ENCODE measurements at places on chromosomes 12 and 14. TPM values are rescaled to one million over a fixed set of nuclear protein-coding genes. Genes with fewer than 3 reads are reported as not detected.
A peak's percentile ranks its signal among the peaks of the same experiment; 100 is the strongest.

DNA sequence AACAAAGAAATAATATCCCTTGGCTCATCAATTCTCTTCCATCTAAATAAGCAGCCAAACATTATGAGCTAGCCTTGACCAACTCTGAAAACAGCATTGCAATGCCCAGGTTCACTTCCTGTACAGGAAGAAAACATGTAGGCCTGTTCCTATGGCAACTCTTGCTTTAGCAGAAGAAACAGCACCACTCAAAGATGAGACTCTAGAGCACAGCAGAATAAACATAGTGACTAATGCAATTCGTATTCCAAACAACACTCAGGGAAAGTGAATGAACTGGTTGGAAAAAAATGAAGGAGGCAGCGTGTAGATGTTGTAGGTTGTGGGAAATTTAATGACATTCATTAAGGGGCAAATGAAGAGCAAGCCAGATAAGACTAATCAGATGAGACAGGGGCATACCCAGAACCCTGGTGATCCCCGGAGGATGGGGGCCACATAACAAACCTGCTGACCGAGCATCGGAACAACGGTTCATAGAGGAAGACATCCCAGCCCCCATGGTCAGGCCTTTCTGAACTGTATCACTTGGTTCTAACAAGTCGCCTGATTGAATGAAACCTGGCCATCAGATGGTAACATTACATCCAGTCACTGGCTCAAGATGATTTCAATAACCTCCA is 9.0 kb downstream of the ARHGDIB start:
- peak overlapping the region; percentile 78 for H3K27ac ChIP-seq
- peak overlapping the region; percentile 18 for H3K4me3 ChIP-seq
- peak; percentile 40 for DNase-seq

The PAPLN gene
- 4.4 TPM for total RNA-seq

GRCh38 chr12:91380631-91381030 is 198.0 kb upstream of the DCN start:
- H3K4me3 ChIP-seq, result peak overlapping the region; percentile 52
- no peak for DNase-seq
- H3K36me3 ChIP-seq, result no peaks in the 10 kb centered on the region
- no peaks in the 10 kb centered on the region for H3K4me1 ChIP-seq

DNA sequence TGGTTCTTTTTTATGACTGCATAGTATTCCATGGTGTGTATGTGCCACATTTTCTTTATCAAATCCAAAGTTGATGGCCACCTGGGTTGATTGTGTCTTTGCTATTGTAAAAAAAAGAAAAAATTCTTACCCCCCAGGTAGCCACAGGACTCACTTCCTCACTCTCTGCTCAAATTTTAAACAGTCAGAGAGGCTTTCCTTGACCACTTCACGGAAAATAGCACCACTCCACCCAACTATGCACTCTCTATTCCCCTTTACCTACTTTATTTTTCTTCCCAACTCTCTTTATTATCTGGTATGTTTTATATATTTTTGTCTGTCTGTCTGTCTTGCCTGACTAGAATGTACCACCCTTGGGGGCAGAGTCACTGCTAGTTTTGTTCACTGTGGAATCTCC is 205.3 kb downstream of the BTG1 start:
- no peaks in the 10 kb centered on the region for H3K36me3 ChIP-seq
- no peaks in the 10 kb centered on the region for H3K4me1 ChIP-seq
- no peak overlapping the region for H3K27ac ChIP-seq
- DNase-seq, result no peak
- H3K27me3 ChIP-seq, result no peaks in the 10 kb centered on the region
- no peak overlapping the region for H3K4me3 ChIP-seq

GRCh38 chr12:51922146-51922545 is 14.8 kb downstream of the ACVRL1 start:
- no peak overlapping the region for H3K4me3 ChIP-seq
- no peak for DNase-seq
- no peaks in the 10 kb centered on the region for H3K36me3 ChIP-seq
- peaks cover 61% of the 10 kb centered on the region for H3K4me1 ChIP-seq
- no peaks in the 10 kb centered on the region for H3K27me3 ChIP-seq

GRCh38 chr12:98745578-98746391 is 100.7 kb downstream of the APAF1 start:
- H3K4me3 ChIP-seq, result peak overlapping the region; percentile 39
- no peaks in the 10 kb centered on the region for H3K4me1 ChIP-seq
- no peak for DNase-seq
- peaks cover 21% of the 10 kb centered on the region for H3K27me3 ChIP-seq
- H3K27ac ChIP-seq, result no peak overlapping the region

The ANO4 gene
- total RNA-seq, result not detected

DNA sequence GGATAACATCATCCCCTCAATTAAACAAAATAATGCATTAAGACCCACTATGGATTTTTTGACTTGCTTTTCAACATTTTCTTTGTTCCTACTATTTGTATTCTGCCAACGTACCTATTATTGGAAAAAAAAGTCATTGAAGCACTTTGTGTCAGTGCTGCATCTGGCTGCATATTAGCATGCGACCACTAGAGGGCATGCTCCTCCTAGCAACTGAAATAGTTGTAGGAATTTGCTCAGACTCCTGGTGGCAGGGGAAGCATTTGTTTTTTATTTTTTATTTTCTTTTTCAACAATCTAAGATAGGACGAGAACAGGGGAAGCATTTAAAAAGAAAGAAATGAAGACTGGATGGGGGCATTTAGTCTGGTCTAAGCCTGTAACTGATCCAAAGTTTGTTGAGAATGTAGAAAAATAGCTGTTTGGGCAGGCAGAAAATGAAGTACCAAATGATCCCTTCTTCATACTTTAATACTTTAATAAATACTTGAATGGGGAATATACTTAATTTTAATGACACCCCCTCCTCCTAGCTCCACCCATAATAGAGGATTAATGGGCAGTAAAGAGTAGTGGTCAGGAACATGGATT is 14.5 kb upstream of the CLEC4A start:
- H3K4me1 ChIP-seq, result peaks cover 4% of the 10 kb centered on the region
- H3K27ac ChIP-seq, result no peak overlapping the region
- H3K4me3 ChIP-seq, result no peak overlapping the region
- H3K27me3 ChIP-seq, result no peaks in the 10 kb centered on the region
- peaks cover 11% of the 10 kb centered on the region for H3K36me3 ChIP-seq

DNA sequence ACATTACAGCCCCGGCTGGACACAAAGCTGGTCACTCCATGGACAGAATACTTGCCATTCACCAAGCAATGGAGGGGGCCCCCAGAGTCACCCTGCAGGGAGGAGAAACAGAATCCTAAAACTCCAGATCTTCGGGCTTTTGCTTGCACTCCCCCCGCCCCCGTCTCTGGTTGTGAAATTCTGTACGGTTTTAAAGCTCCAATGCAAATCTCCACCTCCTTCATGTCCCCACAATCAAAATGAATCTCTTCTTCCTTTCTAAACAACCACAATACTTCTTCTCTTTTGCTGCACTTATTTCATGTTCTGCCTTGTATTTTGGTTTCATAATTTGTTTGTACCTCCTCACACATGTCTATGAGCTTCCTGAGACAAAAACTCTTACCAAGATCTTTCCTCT is 5.8 kb upstream of the BIN2 start:
- no peaks in the 10 kb centered on the region for H3K36me3 ChIP-seq
- DNase-seq, result no peak
- no peak overlapping the region for H3K27ac ChIP-seq
- H3K4me3 ChIP-seq, result no peak overlapping the region
- no peaks in the 10 kb centered on the region for H3K4me1 ChIP-seq

The SYNDIG1L gene
- not detected for total RNA-seq

Data from heart left ventricle (tissue), 16 donors.